ENCODE measurements at places on chromosomes 12 and 14.
A peak's percentile ranks its signal among the peaks of the same experiment; 100 is the strongest.

DNA sequence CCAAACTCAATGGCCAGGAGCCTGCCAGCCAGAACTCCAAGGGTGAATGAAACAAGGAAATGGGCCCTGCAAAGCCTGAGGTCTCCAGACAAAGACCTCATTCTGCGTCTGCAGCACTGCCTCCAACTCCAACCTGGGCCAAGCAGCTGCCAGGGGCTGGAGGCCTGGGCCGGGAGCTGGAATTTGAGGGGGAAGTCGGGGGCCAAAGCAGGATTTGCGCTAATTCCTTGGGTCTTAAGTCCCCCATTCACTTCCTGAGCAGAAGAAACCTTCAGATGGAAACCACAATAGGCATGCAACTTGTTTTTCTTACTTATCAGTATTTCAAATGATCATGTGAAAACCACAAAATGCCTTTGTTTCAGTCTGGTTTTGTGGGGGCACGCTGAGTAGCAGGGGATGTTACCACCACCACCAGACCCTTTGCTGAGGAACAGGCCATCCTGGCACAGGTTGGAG is 23.0 kb upstream of the TC2N start:
- H3K27me3 ChIP-seq: no peaks in the 10 kb centered on the region
- no peaks in the 10 kb centered on the region for H3K36me3 ChIP-seq
- H3K27ac ChIP-seq: peak overlapping the region; percentile 69
- H3K4me3 ChIP-seq: no peak overlapping the region
- H3K4me1 ChIP-seq: peaks cover 55% of the 10 kb centered on the region

GRCh38 chr12:76719171-76720041 is 44.5 kb upstream of the ZDHHC17 start:
- H3K36me3 ChIP-seq: no peaks in the 10 kb centered on the region
- H3K27me3 ChIP-seq: no peaks in the 10 kb centered on the region
- no peak overlapping the region for H3K4me3 ChIP-seq
- no peak for DNase-seq

GRCh38 chr14:75906228-75906627 is 75.6 kb downstream of the TGFB3 start:
- no peak overlapping the region for H3K27ac ChIP-seq
- no peaks in the 10 kb centered on the region for H3K4me1 ChIP-seq
- no peak overlapping the region for H3K4me3 ChIP-seq
- H3K27me3 ChIP-seq: no peaks in the 10 kb centered on the region

DNA sequence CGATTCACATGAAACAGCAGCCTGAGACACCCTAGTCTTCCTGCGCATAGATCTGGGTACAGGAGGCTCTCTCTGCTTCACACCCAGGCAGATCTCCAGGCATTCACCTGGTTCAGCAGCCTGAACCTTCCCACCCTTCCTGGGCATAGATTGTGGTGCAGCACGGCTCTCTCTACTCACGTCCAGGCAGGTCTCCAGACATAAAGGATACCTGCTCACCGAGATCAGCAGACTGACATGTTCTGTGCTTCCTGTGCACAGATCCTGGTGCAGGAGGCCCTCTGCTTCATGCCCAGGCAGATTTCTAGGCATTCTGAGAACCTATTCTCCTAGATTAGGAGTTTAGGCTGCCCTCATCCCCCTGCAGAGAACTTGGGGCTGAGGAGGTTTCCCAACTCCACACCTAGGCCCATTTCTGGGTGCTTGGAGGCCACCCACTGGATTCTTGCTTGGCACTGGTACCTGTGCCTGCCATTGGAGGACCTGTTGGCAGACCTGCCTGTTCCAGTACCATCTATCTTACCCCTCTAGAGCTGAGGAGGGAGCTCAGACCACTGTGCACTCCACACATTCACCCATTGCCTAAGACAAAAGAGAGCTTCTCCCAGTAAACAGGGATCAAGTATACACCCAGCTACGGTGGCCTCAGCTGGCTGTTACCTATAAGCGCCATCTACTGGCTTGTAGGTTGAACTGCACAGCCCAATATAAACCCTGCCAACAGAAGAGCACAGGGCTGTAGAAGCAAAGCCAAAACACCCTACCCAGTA is 28.0 kb upstream of the GARIN6 start:
- H3K27ac ChIP-seq: no peak overlapping the region
- H3K36me3 ChIP-seq: no peaks in the 10 kb centered on the region
- no peaks in the 10 kb centered on the region for H3K4me1 ChIP-seq
- DNase-seq: peak; percentile 16

DNA sequence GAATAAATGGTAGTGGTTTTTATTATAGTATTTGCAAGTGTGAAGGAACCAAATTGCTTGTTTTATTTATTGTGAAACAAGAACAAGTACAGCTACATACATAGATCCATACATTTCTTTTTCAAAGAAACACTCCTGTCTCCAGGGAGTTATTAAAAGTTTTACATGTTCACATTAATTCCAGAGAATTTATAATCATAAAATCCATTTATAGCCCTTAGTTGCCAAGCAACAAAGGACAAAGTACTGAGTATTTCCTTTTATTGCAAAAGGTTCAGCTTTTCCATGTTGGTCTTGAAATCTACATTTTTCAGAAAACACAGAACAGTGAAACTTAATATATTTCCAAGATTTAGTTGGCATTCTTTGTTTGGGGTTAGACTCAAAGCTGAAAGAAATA is 9.5 kb downstream of the MYRFL start:
- no peak overlapping the region for H3K27ac ChIP-seq
- DNase-seq: no peak
- H3K4me1 ChIP-seq: no peaks in the 10 kb centered on the region
- H3K4me3 ChIP-seq: no peak overlapping the region
- H3K36me3 ChIP-seq: no peaks in the 10 kb centered on the region

All from activated CD8-positive, alpha-beta T cell treated with anti-CD3 and anti-CD28 coated beads for 36 hours (primary cell).